SK-MEL-5 (cell line): ENCODE measurements at places on chromosomes 13 and 19. TPM values are rescaled to one million over a fixed set of nuclear protein-coding genes. Genes with fewer than 3 reads are reported as not detected.

The PNMA8A gene
- total RNA-seq, result 22.9 and 24.5 TPM in 2 replicates

The TMEM238 gene
- total RNA-seq, result 0.51 TPM in 1 of 2 replicates, not detected in the other

GRCh38 chr19:377801-378581, 31.0 kb downstream of the C2CD4C start:
- no peak for DNase-seq

DNA sequence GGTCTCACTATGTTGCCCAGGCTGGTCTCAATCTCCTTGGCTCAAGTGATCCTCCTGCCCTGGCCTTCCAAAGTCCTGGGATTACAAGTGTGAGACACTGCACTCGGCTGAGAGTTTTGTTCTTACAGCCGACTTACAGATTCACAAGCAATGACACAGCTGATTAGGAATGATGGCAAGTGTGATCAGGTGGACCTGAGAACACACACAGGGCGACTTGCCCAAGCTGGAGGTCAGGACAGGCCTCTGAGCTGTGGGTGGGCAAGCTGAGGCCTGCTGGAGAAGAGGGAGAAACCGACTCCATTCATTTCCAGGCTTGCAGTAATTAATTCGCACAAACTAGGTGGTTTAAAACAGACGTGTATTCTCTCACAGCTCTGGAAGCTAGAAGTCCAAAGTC, 8.1 kb upstream of the ATG4D start:
- DNase-seq, result no peak
